ENCODE measurements at places on chromosomes 4 and X. TPM values are rescaled to one million over a fixed set of nuclear protein-coding genes. Genes with fewer than 3 reads are reported as not detected.

The DAPP1 gene
- 6.8 TPM for total RNA-seq

The POU3F4 gene
- total RNA-seq = not detected

The HSPA4L gene
- not detected for total RNA-seq

The SHOX gene
- not detected for total RNA-seq

The ARHGAP10 gene
- total RNA-seq = 28.7 TPM

The KIT gene
- total RNA-seq = 2.0 TPM

The NXF2B gene
- not detected for total RNA-seq

The USO1 gene
- 32.2 TPM for total RNA-seq

The CLCN4 gene
- total RNA-seq = 0.23 TPM
